ENCODE measurements at places on chromosomes 5 and 9.

DNA sequence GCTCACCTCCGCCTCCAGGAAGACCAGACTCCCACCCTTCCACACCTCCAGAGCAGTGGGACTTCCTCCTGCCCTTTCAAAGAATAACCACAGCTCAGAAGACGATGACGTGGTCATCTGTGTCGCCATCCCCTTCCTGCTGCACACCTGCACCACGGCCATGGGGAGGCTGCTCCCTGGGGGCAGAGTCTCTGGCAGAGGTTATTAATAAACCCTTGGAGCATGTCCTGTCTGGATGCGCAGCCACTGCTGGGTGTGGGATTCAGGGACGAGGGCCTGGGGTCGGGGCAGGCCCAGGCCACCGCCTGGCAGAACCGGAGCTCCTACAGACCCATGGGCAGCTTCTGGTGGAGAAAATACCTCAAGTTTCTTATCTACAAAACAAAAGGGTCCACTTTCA is 5.0 kb downstream of the PAEP start:
- no peak for DNase-seq

DNA sequence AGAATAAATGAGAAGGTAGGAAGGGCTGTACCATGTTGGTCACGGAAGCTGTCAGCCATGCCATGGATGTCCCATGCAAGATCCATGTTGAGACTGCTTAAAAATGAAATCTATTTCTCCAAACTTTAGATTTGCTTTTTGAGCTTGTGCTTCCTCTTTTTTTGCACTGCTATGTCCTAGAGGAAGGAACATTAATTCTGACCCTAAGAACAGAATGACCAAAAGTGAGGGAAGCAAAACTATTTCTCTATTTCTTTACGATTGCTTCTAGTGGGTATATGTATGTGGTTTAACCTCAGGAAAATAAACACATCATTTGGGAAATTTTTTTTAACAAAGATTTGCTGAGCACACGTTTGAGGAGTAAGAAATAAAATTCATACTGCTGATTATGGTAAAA is 84.6 kb downstream of the USP20 start:
- DNase-seq, result no peak

DNA sequence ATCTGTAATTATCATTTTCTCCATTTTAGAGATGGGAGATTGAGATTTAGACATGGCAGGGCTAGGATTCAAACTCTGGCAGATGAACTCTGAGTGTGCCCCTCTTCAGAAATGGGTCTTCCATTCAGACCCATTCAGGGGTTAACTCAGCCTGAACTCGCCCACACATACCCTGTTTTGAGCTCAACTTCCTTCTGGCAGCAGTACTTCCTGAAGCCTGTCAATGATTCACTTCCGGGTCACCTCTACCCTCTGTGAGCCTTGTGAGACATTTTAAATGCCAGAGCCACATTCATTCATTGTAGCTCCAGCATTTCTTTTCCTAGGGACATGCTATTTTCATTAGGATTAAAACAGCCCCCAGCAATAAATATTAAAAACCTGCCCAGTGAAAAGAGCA is 209.3 kb upstream of the SLC24A2 start:
- peak; percentile 52 for DNase-seq

DNA sequence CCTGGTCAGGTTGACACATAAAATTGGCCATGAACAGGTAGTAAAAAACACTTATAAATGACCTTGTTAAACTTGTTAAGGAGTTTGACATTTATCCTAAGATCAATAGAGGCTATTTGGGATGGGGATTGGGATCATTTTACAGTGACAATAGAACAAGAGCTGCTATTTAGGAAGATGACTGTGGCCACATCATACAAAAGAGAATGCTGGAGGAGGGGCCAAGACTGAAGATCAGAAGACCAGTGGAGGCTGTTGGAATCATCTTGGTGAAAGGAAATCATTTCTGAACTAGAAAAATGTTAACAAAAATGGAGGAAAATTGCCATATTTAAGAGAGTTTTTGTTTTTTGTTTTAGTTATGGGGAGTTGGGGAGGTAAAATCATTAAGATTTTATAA is 304.8 kb upstream of the TLE4 start:
- no peak for DNase-seq

GRCh38 chr5:155264809-155265208 is 251.3 kb downstream of the KIF4B start:
- DNase-seq, result no peak

DNA sequence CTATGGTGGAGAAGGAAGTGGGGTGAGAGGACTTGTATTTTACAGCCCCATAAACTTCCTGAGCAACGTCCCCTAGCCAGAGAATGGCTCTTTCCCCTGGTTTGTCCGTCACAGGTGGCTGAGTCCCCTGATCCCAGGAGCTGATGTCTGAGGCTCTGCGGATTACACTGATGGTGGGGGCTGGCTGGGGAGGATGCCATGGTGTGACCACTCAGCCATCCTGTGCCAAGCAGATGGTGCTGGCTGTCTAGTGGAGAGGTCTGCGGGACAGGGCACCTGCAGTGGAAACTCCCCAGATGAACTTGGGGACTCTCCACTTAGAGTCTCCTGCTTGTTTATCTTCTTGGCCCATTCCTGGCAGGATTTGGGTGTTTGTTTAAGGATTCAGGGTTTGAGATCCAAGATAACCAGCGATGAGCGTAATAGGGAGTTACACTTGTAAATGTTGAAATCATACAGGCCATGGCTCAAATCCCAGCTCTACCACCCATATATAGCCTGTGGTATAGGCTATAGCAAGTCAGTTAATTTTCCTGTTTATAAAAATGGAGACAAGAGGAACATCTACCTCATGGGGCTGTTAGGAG is 4.7 kb upstream of the PTGS1 start:
- no peak for DNase-seq

DNA sequence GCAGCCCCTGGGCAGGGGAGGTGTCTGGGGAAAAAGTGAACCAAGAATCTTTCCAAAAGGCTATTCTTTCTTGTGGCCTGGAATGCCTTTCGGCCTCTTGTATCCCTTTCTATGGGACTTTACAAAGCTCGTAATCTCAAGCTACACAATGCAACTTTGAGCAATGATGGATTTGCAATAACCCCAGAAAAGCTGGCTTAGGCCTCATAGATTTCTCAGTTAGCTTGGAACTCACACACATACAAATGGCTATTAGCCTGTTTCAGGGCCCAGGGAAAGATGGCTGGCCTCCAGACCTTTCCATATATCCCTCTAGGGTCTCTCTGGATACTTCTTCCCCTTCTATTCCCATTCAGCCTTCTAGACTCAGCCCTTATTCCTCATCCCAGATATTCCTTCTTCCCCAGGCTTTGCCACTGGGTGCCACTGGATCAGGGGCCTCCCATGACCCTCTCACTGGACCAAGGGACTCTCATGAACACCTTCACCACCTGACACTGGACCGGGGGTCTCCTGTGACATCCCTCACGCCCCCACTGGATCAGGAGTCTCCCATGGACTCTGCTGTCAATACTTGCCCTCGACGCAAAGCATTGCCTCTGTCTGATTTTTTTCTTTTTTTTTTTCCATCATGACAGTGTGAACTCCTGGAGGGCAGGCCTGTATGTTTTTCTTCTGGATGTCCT is 59.5 kb downstream of the RAD23B start:
- DNase-seq, result no peak

DNA sequence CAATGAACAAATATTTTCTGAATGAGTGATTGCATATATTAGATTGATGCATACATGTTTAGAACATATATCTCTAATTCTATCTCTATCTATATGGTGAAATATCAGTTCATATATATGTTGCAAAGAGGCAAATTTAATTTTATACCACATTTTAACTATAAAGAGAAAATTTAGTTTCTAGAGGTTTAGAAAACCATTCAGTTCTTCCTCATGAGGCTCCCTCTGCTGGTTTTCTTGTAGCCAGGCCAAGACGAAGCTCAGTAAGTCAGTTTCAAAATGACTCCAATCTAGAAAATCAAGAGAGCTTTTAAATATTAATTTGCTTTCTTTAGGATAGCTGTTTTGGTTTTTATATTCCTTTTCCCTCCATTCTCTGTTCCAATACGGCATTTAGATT is 312.1 kb downstream of the TMEM232 start:
- DNase-seq, result no peak

- no peak for DNase-seq
Observed at GRCh38 chr9:125908136-125908535, 161.0 kb downstream of the PBX3 start.

- no peak for DNase-seq
Observed at GRCh38 chr9:3517377-3518048, 8.3 kb downstream of the RFX3 start.

- DNase-seq, result no peak
Observed at GRCh38 chr5:60903356-60903755, 41.5 kb downstream of the ERCC8 start.

- no peak for DNase-seq
Observed at GRCh38 chr9:2837915-2838314, 6.0 kb downstream of the PUM3 start.

DNA sequence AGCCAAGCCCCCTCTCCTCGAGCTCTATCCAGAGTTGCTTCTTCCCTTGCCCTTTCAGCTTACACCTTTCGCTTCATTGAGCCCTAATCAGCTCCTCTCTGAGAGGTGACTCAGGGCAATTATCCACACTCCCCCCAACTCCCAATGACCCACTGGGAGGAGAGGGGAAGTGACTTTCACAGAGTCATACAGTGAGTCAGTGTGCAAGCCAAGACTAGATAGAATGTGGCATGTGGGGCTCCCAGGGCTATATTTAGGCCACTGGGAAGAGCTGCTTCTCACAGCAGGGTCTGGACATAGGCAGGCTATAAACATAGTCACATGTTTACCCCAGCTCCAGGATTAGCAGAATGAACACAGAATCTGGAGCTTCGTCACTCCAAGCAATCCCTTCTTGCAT is 57.4 kb downstream of the NRG2 start:
- peak; percentile 94 for DNase-seq

DNA sequence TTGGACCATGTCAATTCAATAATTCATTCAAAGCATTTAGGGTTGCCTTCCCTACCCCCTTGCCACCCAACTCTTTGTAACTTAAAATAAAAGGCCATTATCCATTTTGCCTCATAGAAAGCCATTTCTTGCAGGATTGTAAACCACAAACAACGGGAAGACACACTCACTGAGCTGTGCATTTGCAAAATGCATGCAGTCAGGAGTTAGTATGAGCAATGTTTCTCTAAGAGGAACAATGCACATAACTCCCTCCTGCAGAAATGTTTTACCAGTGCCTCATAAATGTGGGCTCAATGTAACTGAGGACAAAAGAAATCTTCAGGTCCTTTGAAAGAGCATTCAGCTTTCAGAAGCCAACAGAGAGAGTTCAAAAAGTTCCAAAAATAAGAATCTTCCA is 98.5 kb upstream of the ABCA1 start:
- DNase-seq, result peak; percentile 7

DNA sequence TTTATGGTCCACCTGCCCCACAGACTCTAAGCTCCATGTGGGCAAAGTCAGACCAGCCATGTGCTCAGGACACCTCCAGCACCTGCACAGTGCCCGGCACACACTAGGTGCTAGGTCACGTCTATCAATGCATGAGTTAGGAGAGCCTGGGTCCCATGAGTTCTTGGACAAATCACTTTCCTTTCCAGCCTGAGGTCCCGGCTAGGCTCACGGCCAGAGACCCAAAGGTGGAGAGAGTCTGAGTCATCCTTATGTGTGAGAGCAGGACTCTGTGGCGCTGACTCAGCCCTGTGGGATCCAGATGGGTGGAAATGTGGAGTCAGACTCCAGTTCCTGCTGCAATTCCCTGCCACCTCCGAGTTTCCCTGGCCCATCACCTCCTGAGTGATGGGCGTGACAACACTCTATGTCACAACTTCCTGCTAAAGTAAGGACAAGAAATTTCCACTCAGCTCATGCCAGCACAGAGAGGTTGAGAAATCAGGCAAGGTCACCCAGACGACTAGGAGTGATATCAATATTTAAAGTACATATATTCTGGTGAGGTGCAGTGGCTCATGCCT is 2.5 kb upstream of the ST6GALNAC4 start:
- peak; percentile 100 for DNase-seq
